ENCODE measurements at places on chromosomes 12 and 14.

- DNase-seq: no peak
These were observed 10.4 kb downstream of the ATG2B start for GRCh38 chr14:96352708-96353107.

DNA sequence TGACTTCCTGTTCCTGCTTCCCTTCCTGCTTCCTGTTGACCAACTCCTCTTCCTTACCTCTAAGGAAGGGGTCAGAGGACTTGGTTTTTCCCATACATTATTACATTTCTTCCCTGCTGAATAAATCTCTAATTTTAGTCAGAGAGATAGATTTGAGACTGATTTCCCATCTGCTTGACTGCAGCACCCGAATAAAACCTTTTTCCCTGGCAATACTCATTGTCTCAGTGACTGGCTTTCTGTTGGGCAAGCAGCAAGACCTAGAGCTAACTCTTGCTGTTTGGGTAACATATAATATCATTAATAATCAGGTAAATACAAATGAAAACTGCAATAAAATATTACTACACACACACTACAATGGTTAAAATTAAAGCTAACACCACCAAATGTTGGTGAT lies 132.2 kb downstream of the FSCB start:
- DNase-seq: no peak

DNA sequence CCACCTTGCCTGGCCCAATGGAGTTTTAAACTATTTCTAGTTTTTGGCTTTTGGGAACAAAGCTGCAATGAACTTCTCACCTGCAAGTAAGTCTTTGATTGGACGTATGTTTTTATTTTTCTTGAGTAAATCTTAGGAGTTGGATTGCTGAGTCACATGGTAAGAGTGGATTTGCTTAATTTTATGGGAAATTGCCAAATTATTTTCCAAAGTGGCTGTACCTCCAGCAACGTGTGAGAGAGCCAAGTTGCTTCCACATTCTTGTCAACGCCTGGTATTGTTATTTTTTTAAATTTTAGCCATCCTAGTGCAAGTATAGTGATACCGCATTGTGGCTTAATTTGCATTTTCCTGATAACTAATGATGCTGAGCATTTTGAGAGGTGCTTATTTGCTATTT lies 136.6 kb downstream of the LMNTD1 start:
- DNase-seq: no peak

- no peak for DNase-seq
These were observed 5.5 kb downstream of the TMEM63C start for GRCh38 chr14:77186911-77187648.
